ENCODE measurements at places on chromosomes 6 and 20. TPM values are rescaled to one million over a fixed set of nuclear protein-coding genes. Genes with fewer than 3 reads are reported as not detected.

DNA sequence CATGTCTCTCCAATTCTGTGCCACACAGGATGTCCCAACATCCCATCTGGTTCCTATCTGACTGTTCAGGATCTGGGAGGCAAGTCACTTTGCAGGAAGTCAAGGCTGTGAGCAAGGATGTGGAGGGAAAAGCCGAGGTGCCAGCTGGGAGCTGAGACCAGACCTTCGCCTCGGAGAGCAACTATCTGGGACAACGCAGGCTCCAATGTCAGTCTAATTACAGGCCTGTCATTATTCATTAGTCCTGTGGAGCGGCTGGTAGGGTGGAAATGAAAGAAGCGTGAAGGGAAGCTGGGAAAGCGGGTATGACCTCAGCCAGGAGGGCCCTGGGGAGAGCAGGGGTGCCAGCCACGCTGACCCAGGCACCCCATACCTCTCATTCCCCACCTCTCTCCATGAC is 147.3 kb downstream of the UNC5CL start:
- no peak for DNase-seq

DNA sequence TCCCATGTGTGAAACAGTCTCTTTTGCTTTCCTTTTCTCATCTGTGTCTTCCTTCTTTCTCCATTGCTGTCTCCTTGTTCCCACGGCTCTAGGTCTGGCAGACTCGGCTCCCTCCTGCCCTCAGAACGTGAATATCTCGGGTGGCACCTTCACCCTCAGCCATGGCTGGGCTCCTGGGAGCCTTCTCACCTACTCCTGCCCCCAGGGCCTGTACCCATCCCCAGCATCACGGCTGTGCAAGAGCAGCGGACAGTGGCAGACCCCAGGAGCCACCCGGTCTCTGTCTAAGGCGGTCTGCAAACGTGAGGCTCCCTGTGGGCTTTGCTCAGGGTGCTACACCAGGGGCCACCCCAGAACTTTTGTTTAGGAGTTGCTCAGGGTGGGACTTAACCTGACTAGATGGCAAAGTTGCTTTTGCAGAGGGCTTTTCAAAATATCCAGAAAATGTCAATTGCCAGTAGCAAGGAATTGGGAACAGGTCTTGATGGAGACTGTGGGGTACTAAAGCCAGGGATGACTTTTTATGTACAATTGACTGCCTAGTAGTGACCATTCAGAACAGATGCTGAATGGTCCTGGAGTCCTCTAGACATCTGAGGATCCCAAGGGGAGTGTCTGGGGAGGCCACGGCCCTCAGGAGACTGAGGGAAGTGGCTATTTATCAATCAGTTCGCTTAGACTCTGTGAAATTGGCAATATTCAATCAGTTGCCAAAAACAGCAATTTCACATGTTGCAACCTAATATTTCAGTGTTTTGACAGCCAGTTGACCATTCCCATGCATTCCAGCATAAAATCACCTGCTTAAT is 550 bp downstream of the C2 start:
- no peak for DNase-seq

GRCh38 chr20:40223810-40224209 is 465.2 kb downstream of the MAFB start:
- no peak for DNase-seq

Gene OR2B6
- not detected for total RNA-seq

Gene DDX43
- 0.30 TPM for total RNA-seq

DNA sequence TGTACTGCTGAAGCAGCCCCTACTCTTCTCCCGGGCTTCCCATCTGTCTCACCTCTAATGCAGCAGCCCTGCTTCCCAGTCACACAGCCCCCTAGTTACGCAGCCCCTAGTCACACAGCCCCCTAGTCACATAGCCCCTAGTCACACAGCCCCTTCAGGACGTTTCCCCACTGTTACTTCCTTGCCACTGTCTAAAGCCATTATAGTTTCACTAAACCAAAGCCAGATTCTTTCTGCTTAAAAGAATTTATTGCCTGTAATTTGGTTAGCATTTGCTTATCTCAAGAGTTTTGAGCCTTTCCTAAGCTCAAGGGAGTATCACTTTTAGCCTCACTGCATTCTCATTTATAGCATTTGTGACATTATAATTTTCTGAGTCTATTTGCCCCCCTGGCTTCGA is 127.9 kb downstream of the LMBRD1 start:
- no peak for DNase-seq

Gene NHLRC1
- 1.2 TPM for total RNA-seq

DNA sequence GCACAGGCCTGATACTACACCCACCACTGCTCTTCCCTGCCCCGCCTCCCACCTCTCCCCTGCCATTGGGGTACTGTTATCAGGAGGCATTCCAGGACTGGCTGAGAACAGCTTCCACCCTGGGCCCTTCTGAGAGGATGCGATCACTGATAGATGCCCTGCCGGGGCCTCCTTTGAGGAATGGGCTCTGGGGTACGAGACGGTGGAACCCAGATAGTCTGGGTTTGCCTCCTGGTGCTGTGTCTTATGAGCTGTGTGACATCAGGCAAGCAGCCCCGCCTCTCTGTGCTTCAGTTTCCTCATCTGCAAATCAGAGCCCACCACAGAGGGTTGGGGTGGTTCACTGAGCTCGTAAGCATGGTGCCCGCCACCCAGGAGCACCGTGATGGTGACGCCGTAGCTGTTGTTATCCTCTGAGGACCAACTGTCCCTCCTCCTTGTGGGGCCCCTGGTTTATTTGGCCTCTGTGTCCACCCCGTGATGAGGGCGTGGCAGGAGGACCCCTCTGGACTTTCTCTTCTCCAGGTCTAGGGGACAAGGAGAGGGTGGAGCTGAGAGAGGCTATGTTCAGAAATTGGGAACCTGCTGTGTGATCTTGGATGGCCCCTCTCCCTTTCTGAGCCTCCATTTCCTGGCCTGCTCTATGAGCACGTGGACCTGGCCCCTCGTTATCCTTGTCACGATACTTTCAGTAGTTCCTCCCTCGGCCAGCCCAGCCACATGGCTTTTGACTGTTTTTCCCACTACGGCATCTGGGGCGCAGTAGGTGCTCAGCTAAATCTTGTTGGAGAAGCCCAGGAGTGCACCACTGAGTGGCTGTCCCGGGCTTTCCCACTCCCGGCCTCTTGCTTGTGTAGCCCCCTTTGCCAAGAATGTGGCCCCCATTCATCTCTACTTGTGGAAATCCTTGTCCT is 18.3 kb downstream of the SRC start:
- DNase-seq = no peak

GRCh38 chr6:42817907-42818306 is 36.1 kb downstream of the BICRAL start:
- DNase-seq = no peak

Gene GABRR1
- 0.20 TPM for total RNA-seq

Gene TRIM31
- total RNA-seq = not detected

DNA sequence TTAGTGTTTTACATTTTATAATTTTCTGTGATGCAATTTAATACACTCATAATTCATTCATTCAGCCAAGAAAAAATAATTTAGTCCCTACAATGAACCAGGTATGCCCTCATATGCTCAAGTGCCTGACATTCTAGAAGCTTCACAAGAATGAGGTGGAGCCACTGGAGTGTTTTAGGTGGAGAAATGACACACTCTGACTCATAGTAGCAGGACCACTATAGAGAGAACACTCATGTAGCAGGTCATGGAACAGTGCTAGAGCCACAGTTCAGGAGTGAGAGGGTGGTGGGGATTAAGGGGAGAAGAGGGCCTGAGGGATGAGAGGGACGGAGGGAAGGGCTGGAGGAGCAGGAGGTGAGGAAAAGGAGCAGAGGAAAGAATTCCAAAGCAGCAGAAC is 1.4 kb upstream of the HLA-G start:
- no peak for DNase-seq

Gene MCHR2
- not detected for total RNA-seq

DNA sequence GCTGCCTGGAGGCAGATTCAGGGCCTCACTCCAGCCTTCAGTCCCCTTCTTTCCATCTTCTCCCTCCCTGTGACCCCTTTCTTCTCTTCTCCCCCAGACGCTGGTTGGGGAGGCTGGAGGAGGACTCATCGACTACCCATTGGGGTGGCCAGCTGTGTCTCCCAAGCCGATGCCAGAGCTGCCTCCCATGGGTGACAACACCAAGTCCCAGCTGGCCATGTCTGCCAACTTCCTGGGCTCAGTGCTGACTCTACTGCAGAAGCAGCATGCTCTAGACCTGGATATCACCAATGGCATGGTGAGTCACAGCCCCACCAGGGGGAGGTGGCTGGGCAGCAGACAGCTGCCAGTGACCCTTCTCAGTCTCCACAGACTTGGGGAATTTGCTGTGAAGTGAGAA is 12.9 kb downstream of the BPIFB4 start:
- no peak for DNase-seq

GRCh38 chr6:91082311-91082832 is 495.5 kb upstream of the MAP3K7 start:
- DNase-seq = no peak
